ENCODE measurements at places on chromosomes 3 and 15.

DNA sequence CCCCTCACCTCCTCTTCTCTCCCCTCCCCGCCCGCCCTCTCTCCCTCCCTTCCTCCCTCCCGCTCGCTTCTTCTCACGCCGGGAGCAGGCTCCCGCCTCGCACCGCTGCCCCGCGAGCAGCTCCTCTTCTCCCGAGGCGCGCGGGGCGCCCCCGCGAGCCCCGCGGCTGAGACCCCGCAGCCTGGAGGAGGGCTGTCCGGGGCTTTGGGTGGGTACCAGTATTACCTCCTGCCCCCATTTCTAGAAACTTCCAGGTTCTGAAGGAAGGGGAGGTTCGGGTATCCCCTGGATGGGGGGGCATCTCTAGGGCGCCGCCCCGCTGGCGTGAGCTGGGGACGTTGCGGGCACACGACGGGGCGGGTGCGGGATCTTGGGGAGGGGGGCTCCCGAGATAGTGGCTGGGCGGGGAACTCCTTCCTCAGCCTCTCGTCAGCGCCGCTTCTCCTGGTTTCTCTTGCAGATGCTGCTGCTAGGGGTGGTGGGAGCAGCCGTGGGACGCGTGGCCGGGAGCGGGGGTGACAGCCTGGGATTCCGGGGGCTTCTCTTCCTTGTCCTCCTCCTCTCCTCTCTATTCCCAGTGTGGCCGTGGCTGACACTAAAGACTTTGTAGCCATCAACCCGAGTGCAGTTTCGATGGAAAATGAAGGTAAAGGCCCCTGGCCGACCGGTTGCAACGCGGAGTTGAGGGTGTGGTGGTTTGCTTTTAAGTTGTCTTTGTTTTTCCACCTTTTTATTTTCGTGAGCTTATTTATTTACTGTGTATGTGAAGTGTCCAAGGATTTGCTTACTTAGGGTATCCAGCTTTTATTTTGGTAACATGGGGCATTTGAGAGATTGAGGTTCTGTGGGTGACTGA is 474 bp downstream of the ATP2C1 start:
- peak; percentile 58 for DNase-seq

DNA sequence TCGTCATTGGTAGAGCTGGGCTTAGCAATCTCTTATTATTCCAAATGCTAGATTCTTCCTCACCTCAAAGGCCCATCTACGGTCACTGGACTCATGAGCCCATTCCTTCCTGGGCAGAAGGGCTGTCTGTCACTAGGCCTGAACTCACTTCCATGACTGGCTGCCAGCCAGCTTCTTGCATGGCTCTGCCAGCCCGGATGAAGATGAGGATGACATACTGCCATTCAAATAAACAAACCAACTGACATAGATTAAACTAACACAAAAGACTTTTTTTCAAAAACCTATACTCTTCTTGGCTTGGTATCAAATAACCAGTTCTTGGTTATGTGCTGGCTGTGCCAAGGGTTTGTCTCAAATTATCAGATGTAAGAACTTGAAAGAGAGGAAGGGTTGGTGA is 23.8 kb downstream of the ISL2 start:
- DNase-seq = no peak

- peak; percentile 73 for DNase-seq
These were observed 26.1 kb upstream of the TM4SF4 start for GRCh38 chr3:149448331-149448831.

DNA sequence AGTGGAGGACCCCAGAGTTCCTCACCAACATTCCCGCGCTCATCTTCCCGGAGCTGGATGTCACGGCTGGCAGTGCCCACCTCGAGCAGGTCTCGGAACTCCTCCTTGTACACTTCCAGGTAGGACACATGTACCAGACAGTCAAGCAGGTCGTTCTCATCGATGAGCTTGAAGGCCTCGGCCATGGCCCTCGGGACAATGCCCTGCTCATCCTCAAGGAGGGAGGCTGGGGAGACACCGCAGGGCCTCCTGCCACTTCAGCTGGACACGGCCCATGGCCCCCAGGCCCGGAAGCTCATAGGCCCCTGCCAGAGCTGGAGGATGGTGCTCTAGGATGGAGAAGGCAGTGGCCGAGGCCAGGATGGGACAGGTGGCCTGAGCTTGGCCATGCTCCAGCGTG is 5.6 kb downstream of the KIF7 start:
- DNase-seq = no peak

- no peak for DNase-seq
These were observed 22.1 kb downstream of the PLOD2 start for GRCh38 chr3:146138902-146139301.

- no peak for DNase-seq
These were observed 88.7 kb upstream of the UBE2E2 start for GRCh38 chr3:23114432-23114831.

- DNase-seq = peak; percentile 78
These were observed 113.7 kb upstream of the RPL32 start for GRCh38 chr3:12954891-12955650.

DNA sequence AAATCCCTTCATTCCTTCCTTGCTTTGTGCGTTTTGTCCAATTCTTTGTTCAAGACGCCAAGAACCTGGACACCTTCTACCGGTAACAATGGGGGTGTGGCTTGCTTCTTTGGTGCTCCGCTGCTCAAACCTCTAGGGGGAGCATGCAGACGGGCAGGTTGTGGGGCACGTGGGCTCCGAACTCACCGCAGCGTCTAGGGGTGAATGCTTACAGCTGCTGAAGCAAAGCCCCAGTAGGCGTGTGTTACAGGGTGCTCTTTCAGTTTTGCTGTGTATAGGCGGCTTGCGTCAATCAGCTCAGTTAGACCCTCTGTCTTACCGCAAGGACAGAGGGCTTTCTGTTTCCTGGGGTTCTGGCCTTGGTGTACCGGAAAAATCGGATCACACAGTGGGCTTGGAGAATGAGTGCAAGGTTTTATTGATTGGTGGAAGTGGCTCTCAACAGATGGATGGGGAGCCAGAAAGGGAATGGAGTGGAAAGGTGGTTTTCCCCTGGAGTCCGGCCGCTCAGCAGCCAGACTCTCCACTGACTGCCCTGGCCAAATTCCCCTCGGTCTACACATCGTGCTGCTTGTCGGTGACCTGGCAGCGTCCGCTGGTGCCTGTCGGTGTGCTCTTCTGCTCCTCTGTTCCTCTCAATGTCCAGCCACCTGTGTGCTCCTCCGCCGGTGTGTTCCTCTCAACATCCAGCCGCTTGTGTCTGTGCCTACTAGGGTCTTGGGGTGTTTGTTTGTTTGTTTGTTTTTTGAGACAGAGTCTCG is 1.2 kb upstream of the LRRC34 start:
- DNase-seq = no peak

- DNase-seq = no peak
These were observed 48.3 kb upstream of the CTDSPL start for GRCh38 chr3:37813403-37813802.

DNA sequence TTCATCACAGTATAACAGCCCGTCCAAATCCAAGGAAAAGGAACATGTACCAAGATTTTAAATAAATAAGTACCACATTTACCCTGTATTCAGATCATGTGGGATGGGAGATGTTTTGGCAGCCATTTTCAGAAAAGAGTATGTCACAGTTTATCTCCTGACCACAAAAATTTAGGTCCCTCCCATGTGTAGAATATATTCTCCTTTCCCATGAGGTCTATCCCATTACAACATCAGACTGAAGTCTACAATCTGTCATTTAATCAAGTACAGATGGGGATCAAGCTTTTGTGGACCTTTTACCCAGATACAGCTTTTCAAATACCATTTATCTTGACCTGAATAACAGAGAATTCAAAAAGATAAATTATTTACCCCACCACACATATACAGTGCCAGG is 444.5 kb downstream of the PLOD2 start:
- no peak for DNase-seq

DNA sequence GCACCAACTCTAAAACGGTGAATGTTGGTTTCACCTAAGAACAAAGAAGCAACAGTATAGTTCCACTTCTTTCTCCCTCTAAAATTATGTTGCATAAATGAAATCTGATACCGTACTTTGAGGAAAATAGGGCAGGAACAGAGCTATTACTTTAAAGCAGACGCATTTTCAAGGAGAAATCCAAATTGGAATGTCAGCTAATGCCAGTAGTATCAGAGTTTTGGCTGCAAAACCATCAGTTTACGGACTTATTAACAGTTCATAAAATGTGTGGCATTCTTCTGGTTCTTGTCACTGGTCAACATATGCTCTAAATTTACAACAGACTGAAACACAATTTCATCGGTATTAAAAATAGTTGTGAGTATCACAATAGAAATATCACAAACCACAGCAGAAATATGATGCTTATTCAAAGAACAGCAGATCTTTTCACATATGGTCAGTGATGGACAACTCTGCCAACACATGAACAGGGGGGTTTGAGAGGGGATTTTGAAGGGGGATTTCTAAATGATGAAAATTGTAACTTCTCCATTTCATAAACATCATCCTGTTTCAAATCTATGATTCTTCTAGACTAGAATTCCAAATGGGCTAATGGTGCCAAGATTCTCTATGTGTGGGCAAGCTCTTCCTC is 38.7 kb upstream of the ROBO2 start:
- DNase-seq = no peak

DNA sequence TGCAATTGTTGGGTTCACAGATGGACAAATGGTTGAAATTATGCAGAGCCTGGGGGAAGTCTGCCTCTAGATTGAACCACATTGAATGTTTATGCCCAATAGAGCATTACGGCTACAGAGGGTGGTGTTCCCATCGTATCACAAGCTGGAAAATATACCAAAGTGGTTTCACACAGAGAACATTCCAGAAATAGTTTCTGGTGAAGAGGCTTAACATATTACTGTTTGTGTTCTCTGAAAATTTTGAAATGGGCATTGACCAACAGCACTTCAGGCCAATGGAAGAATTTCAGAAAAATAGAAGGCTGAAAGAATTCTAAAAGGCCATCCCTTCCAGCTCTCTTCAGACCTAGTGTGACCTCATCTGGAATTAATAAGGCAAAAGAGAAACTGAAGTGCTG is 203.9 kb downstream of the NEK10 start:
- peak; percentile 77 for DNase-seq

GRCh38 chr3:165196577-165197480 is 645 bp upstream of the SLITRK3 start:
- DNase-seq = peak; percentile 17

DNA sequence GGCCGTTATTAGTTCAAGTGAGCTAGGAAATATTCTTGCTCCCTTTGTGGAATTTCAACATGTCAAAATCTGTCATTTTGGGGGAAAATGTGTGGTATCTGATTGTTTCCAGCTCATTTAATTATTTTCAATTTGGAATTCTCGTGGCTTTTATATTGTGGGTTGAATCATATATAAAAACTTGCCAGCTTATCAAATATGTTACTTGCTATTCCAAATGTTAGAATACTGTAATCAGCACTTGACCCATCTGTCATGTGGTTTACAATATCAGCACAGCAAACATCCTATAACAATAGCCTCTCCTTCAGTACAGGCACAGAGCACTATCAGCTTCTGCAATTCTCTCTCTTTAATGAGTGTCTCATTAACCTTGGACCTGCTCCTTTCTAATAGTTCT is 130.2 kb upstream of the FEZF2 start:
- no peak for DNase-seq

GRCh38 chr3:53238886-53239285 is 16.9 kb downstream of the TKT start:
- no peak for DNase-seq

GRCh38 chr15:66946578-66947164 is 118.7 kb upstream of the SMAD3 start:
- peak; percentile 86 for DNase-seq

DNA sequence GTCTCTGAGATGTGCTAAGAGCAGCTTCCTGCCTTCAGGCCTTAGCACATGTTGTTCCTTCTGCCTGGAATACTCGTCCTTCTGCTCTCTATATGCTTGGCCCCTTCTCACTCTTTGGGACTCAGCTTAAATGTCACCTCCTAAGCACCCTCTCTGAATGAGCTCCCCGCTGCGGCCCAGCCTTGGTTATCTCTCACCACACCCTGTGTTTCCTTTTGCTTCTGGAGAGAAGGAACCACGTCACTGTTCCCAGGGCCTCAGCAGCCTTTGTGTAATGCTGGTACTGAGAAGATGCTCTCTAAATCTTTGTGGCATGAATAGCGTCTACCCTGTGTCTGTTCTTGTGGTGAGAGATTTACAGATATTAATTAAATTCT is 2.2 kb downstream of the FAH start:
- DNase-seq = no peak

DNA sequence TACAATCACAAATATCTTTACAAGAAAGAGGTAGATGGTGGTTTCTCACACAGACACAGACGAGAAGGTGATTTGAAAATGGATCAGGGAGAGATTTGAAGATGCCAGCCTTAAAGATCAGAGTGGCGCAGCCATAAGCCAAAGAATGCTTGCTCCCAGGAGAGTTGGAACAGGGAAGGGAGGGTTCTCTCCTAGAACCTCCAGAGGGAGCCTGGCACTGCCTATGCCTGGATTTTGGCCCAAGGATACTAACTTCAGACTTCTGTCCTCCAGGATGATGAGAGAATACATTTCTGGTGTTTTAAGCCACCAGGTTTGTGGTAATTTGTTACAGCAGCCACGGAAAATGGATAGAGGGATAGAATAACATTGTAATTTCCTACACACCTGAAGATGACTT is 279.1 kb downstream of the FAM43A start:
- DNase-seq = no peak

- no peak for DNase-seq
These were observed 27.5 kb downstream of the ANXA2 start for GRCh38 chr15:60370105-60370868.

- no peak for DNase-seq
These were observed 8.7 kb downstream of the ADPGK start for GRCh38 chr15:72774696-72775383.

DNA sequence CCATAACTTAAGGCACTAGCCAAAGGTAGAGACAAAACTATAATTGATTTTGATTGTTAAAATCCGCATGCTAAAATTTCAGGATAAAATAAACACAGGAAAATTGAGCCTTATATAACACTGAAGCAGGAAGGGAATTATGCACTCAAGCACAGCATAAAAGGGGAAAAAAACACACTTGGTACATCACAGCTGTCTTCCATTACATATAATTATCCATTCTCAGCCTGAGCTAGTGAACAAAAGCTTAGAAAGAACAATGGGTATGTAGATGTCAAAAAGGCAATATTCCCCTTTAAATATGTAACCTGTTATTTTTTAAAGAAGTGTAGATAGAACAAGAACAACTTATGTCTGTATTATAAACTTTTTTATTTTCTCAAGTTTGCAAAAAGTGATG is 899.2 kb downstream of the ROBO1 start:
- DNase-seq = no peak

- DNase-seq = no peak
These were observed 39.5 kb upstream of the SCAANT1 start for GRCh38 chr3:63951492-63952247.

- no peak for DNase-seq
These were observed 40.8 kb downstream of the SEMA5B start for GRCh38 chr3:122986693-122987179.

- DNase-seq = no peak
These were observed 518 bp downstream of the COLQ start for GRCh38 chr3:15520804-15521572.

DNA sequence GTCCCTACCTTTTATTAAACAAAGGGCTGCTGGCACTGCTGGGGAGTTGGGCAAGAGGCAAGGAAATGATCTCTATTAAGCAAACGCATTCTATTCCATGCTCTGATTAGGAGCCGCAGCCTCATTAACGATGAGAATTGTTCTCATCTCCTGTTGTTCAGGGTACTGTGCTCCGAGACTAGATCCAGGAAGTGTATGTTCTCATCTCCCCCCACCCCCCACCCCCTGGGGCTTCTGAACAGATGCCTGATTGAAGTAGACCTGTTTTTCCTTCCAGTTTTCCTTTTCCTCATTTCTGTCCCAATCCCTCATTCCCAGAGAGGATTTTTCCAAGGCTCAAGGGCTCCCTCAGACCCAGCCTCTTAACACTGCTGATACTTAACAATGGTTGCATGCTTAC is 81.6 kb upstream of the FEZF2 start:
- DNase-seq = no peak
